ENCODE measurements at places on chromosomes 12 and 14.

DNA sequence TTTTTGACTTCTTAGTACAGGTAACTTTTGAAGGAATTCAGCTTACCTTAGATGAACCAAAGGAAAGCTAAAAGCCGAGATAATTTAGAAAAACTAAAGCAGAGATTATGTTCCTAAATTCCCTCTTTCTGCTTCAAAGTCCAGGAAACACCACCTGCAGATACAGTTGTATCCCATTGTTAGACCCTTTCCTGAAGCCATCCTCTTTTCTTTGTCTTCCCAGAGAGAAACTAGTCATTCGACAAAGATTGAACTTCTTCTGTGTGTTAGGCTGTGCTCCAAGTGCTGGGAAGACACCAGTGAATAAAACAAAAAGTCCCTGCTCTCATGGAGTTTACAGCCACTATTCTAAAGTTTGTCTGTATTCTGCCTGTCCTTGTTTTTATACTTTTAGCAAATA, 29.3 kb downstream of the PPM1A start:
- no peak for DNase-seq

GRCh38 chr12:106498056-106498455, 84.7 kb upstream of the RFX4 start:
- no peak for DNase-seq

GRCh38 chr14:53954551-53955228, 1.9 kb downstream of the BMP4 start:
- no peak for DNase-seq

- no peak for DNase-seq
Measured at GRCh38 chr12:6097411-6097810, 27.1 kb downstream of the VWF start.

DNA sequence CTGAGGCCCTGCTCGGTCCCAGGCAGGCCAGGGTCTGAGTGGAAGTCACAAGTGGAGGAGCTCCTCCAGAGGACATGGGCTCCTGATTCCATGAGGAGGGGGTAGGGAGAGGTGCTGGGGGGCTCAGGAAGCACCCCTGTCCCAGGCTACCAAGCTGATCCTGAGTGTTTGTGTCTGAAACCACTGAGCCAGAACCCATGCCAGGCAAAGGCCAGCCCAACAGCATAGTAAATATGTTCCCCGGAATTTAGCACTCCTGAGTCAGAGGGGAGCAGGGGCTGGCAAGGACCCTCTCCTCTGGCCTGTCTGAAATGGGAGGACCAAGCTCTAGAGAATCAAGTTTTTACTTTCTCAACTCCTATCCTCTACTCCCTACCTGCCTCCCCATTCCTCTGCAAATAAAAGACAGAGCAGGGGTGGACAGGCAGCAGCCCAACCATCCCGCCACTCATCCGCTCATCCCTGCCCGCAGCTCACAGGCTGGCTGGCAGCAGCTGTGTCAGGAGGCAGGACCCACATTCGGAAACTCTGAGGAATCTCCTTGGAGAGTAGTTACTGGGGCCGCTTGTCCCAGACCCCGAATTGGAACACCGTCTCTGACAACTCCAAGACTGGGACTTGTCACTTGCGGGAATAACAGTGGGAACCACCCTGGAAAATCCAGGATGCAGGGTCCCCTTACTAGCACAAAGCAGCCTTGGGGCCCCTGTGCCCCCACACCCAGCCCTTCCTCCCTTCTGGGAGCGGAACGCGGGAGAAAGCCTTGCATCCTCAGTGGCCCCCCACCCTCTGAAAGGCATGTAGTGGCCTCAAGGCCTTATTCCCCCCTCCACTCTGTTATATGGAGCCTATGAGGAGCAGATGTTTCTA, 102.5 kb downstream of the ZFP36L1 start:
- no peak for DNase-seq

- no peak for DNase-seq
Measured at GRCh38 chr12:24197532-24197931, 248.1 kb upstream of the SOX5 start.

DNA sequence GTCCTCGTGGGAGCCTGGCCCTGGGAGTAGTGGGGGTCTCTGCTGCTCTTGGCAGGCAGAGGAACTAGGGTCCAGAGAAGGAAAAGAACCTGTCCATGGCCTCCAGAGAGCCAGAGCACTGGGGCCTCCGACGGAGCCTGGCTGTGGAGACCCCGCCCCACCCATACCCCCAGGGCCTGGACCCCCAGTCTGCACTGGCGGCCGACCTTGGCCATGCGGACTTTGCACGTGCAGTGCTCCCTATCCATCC, 1.1 kb downstream of the BEGAIN start:
- no peak for DNase-seq

DNA sequence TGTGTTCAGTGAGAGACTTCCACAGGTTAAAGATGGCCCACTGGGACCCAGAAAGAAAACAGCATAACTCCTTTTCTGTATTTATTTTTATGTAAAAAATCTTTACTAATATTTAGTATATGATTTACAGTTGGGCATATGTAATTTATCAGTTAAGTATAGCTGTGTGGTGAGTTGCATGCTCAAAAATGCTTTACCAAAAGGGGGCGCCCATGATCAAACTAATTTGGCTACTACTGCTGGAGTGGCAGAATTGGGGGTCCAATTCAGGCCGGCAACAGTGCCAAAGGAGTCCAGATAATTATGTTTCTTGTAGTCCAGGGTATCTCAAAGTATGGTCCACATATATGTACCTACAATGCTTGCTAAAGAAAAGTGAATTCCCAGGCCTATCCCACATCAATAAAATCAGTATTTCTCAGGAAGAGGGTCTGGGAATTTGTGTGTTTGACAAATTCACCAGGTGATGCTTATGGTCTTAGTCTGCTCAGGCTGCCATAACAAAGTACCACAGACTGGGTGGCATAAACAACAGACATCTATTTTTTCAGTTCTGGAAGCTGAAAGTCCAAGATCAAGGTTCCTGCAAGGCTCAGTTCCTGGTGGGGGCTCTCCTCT, 152.0 kb downstream of the KTN1 start:
- no peak for DNase-seq

GRCh38 chr14:75647640-75648039, 13.0 kb downstream of the ERG28 start:
- no peak for DNase-seq

GRCh38 chr14:68234101-68234905, 414.7 kb downstream of the RAD51B start:
- DNase-seq, result no peak

DNA sequence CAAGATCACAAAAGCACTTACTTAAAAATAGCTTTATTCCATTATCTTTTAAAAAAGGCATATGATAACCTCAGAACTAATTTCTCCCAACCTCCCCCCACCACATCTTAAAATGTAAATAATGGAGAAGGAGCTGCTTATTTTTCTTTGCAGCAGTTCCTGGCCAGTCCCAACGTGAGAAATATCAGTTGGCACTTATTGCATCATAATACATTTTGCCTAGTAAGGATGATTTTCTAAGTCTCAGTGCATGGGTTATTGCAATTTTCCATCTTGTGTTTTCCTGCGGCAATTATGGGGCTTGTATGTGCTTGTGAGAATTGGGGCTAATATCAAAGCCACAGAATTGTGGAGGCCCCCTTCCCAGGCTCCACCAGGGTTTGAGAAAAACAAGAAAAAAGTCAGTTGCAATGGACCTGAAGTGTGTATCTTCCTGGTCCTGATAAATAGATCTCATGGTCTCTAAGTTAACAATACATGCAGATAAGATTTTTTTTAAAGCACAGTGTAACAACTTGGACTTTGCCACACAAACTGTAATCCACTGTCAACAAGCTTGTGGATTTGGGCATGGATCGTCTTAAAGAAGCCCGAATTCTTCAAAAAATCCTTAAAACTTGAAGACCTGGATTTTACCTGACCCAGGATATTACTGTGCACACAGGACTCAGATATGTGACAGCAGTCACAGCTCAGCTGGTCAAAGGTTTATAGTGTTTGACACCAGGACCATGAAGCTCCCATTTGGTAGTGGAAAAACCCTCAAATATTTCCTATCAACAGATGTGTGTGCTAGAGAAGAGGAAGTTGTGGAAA, 2.8 kb upstream of the WSB2 start:
- no peak for DNase-seq

DNA sequence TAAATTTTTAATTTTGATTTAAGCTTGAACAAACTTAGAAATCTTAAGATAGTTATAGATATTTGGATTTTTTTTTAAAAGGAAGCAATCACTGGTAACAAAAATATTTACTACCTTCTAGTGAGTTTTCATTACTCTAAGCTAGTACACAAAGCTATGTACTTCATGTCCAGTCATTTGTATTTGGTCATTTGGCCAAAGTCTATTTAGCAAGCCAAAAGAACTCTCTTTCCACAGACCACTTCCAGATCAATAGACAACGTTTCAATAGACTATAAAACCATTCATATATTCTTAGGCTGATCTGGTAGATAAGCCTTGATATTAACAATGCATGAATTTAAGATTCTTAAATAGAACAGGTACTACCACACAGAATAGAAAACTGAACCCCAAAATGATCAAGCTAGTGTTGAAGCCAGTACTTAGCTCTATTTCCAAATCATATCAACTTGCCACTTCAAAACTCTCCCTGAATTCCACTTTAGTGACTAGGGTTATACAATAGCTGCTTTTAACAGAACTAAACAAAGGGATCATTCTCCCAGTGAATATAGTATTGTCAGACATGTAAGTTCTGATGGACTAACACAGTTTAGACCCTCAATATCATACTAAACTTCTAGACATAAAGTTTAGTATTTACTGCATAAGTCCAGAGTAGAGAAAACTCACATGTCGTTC, 21.7 kb downstream of the CAPRIN2 start:
- no peak for DNase-seq

DNA sequence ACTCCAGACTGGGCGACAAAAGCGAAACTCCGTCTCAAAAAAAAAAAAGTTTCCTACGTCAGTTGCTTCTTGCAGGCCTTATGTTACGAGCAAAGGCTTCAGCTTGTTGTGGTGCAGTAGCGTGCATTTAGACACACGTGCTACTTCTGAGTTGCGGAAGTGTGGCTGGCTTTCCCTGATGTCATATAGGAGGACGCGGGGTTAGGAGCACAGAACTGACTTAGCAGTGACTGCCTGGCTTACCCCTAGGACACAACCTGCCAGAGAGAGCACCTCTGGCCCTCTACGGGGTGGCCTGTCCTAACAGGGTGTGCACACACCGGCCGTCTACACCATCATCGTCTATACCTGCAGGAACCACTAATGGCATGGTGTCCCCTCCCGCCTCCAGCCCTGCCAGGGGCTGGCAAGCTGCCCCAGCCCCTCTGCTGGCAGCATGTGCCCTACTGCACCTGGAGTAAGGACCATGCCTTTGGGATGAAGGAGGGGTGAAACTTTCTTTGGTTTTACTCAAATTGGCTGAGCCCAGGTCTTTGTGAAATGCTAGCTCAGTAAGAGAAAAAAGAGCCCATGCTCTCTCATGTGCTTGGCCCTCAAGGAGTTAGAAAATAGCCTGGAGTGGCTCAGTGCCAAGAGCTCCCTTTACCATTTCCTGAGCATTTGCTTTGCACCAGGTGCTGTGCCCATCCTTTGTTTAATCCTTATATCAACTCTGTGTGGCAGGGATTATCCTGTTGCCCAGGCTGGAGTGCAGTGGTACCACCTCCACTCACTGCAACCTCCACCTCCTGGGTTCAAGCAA, 1.7 kb upstream of the GPR68 start:
- DNase-seq, result no peak

- no peak for DNase-seq
Measured at GRCh38 chr12:22380031-22380430, 45.5 kb upstream of the ST8SIA1 start.

DNA sequence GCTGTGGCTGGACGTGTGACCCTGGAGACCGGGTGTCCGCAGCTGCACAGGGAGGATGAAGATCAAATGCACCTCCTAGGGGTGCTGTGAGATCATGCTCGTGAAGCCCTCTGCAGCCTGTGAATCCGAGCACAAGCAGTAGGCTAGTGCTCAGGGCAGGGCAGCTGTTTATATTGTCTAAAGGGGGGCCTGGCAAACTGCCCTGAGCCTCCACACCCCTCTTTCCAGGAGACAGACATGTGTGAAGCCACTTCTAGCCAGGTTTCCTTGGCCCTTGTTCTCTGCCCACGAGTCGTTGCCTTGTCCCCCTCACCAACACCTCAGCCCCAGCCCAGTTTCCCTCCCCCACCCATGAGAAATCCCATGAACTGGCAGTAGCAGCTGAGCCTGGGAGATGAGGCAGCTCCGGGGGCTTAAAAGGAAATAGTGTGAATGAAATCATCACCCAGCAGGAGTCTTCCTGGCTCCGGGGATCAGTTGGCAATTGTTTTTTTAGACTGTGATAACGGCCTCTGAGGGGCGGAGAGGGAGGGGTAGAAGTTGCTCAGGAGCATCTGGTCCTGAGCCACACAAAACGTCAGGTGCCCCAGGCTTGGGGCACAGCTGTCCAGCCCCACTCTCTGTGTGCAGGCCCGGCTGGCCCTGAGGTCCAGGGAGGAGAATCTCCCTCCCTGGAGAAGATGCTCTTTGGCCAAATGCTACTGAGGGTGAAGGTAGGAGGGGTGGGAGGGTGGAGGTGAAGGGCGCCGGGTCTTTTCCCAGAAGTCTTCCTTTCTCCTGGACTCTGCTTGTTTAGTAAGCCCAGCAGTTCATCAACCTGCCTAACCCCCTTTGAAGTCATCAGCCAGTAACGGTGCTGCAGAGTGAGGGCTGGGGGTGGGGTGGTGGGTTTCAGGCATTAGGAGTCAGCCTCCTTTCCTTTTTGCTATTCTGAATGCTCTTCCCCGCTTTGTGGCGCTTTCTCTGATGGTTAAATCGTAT, 4.0 kb downstream of the FGF6 start:
- no peak for DNase-seq

GRCh38 chr12:114762490-114763110, 78.6 kb upstream of the TBX3 start:
- DNase-seq, result no peak

- no peak for DNase-seq
Measured at GRCh38 chr12:128974881-128975280, 121.6 kb downstream of the GLT1D1 start.

DNA sequence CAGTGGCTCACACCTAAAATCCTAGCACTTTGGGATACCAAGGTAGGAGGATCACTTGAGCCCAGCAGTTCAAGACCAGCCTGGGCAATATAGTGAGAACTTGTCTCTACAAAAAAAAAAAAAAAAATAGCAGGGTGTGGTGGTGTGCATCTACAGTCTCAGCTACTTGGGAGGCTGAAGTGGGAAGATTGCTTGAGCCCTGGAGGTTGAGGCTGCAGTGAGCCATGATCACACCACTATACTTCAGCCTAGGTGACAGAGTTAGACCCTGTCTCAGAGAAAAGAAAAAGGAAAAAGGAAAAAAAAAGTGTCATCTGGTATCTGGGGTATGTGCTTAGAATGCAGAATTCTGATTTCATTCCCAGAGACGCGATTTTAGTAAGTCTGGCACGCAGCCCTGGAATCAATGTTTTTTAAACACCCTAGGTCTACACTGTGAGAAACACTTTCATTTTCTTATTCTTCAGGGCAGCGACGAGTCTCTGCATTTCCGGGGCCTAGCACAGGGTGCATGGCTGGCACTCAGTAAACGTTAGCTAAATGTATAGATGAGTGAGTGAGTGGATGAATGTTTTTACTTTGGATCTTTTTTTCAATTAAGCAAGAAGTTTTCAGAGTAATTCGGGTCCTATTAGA, 243.8 kb upstream of the PWP1 start:
- no peak for DNase-seq
